Frontal cortex (tissue), 4 donors: ENCODE measurements at places on chromosomes 2 and 18. TPM values are rescaled to one million over a fixed set of nuclear protein-coding genes. Genes with fewer than 3 reads are reported as not detected.

Gene PLA2R1
- total RNA-seq, result 1.6 TPM

Gene IL18RAP
- 0.41 TPM for total RNA-seq

Gene BZW1
- 437 TPM for total RNA-seq

Gene GPBAR1
- total RNA-seq, result not detected

Gene CDH7
- total RNA-seq, result 7.3 TPM

Gene EMX1
- 11.8 TPM for total RNA-seq

Gene CTDSP1
- 7.7 TPM for total RNA-seq

Gene MRO
- 0.82 TPM for total RNA-seq

Gene SLC5A7
- 1.6 TPM for total RNA-seq

Gene SPR
- total RNA-seq, result 1.6 TPM

Gene ZBTB7C
- total RNA-seq, result 1.6 TPM

Gene VAPA
- total RNA-seq, result 118 TPM

Gene ZAP70
- 0.82 TPM for total RNA-seq

Gene ALPP
- not detected for total RNA-seq

Gene DNAJC27
- 13.0 TPM for total RNA-seq

Gene SERPINB11
- not detected for total RNA-seq

Gene MAP3K19
- total RNA-seq, result 0.41 TPM

Gene NT5DC4
- not detected for total RNA-seq

Gene CD207
- not detected for total RNA-seq

Gene BIRC6
- 257 TPM for total RNA-seq

Gene IHH
- total RNA-seq, result 0.41 TPM

Gene ACADL
- 8.2 TPM for total RNA-seq
